Foreskin melanocyte (primary cell): ENCODE measurements at places on chromosomes 12 and 14.

DNA sequence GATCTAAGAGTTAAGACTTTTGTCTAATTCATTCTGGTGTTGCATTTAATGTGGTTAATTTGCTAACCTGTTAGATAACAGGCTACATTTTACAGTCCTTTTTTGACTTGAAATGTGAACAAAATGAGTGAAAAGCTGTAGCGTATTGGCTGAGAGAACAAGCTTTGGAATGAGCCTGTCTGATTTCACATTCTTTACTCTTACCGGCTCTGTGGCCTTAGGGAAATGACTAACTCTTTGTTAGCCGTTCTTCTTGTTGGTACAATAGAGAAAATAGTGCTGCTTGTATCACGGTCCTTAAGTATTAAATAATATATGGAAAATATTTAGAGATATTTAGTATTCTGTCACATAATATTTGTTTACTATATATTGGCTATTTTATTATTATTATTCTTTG, 1.9 kb downstream of the MNAT1 start:
- peak; percentile 45 for DNase-seq

- no peak for DNase-seq
These were observed 86.6 kb downstream of the KITLG start for GRCh38 chr12:88493636-88494035.

GRCh38 chr14:102394717-102395375, 32.1 kb downstream of the TECPR2 start:
- DNase-seq = no peak

GRCh38 chr12:28941248-28941647, 207.8 kb upstream of the FAR2 start:
- no peak for DNase-seq

- DNase-seq = no peak
These were observed 44.4 kb downstream of the PRMT8 start for GRCh38 chr12:3535431-3535841.

DNA sequence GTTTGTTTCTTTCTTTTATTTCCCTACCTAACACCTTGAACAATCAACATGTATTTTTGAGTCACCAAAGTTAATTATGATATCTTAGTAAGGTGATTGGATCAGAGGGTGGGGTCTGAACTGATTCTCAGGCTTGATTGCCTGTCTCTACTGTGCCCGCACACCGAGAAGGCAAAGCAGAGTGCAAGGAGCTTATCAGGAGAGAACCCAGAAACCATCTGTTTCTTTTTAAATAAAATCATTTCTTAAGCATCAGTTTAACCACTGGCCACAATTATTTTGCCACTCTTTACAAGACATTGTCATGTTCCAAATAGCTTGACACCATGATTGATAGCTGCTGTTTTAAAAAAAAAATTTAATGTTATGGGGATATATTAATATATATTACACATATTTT, 3.1 kb downstream of the GARIN2 start:
- DNase-seq = no peak

DNA sequence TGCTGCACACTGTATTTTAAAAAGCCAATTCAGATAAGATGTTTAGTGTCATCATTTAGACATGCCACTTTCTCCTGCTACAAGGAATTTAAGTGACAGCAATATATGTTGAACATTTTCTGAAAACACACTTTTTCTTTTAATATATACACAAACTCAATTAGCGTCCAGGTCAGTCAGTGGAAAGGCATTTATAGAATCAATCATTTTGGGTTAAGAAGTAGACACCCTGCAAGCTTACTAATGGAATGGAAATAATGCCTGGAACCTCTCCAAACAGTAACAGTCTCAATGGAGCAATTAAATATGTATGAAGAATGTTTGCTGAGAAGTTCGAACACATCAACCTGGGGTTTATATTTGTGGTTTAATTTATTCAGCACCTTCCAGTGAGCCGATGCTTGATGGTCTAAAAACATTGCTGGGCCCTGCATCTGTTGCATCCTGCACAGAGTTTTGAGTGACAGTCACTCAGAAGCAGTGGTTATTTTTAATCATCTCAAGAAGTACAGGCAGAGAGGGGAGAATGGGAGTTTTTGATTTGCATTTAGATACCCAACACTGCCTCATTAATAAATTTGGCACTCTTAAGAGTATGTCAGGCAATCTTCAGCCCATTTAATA, 410.7 kb downstream of the TMEM117 start:
- DNase-seq = no peak

GRCh38 chr12:88604646-88605045, 24.4 kb upstream of the KITLG start:
- DNase-seq = no peak

- no peak for DNase-seq
These were observed 235.3 kb downstream of the PLCZ1 start for GRCh38 chr12:18502422-18502968.

- no peak for DNase-seq
These were observed 79.9 kb downstream of the NINJ2 start for GRCh38 chr12:583251-583869.

GRCh38 chr12:76713130-76713529, 50.8 kb upstream of the ZDHHC17 start:
- DNase-seq = peak; percentile 42

GRCh38 chr12:106434526-106434925, 77.0 kb downstream of the POLR3B start:
- no peak for DNase-seq

GRCh38 chr14:53993920-53994607, 37.4 kb upstream of the BMP4 start:
- DNase-seq = no peak

- peak; percentile 52 for DNase-seq
These were observed 1.2 kb downstream of the SRSF9 start for GRCh38 chr12:120468325-120468820.

GRCh38 chr12:22412581-22412980, 78.1 kb upstream of the ST8SIA1 start:
- DNase-seq = peak; percentile 88

- no peak for DNase-seq
These were observed 47.4 kb upstream of the C14orf180 start for GRCh38 chr14:104532191-104532555.

GRCh38 chr14:77109656-77110055, 11.6 kb downstream of the CIPC start:
- DNase-seq = no peak

- DNase-seq = peak; percentile 37
These were observed 449 bp upstream of the LTBP2 start for GRCh38 chr14:74612350-74613021.

DNA sequence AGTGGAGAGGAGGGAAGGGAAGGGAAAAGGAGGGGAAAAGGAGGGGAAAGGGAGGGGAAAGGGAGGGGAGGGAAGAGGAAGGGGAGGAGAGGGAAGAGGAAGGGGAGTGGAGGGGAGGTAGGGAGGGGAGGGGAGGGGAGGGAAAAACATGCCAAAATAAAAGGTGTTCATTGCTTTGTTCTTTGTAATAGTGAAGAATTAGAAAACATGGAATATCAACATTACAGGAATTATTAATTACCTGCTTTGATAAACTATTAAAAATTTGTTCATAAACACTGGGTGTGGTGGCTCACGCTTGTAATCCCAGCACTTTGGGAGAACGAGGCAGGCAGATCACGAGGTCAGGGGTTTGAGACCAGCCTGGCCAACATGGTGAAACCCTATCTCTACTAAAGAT, 579.2 kb downstream of the MED13L start:
- DNase-seq = no peak

DNA sequence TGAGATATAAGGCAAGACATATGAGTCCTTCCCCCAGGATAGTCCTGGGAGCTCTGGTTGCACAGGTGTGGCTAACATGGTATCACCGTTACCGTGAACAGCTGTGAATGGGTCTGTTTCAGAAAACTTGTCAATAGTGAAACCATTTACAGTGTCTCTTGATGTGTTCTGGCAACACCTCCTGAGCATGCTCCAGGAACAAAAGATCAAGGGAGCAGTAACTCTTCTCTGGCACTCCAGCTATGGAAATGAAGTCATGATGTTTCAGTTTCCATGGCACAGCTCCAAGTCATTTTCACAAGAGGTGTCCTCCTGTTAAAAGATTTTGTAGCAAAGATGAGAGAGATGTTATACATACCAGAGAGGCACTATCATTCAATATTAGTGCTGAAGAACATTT, 253.7 kb downstream of the SNAPC1 start:
- no peak for DNase-seq

DNA sequence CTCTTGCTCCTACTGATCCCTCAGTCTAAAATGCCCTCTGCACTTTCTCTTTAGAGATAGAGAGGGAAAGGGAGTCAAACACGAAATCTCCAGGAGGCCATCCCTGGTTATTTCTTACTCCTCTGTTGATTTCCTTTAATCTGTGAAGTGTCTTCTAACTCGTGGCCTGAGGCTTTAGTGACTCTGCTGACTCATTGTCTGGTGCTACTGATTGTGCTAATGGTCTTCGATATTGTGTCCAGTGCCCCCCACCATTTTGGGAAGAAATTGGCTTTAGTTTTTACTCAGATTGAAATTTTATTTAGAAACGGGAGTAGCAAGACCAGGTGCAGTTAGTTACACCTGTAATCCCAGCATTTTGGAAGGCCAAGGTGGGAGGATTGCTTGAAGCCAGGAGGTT, 839 bp downstream of the CLEC9A start:
- DNase-seq = peak; percentile 47

- DNase-seq = no peak
These were observed 31.5 kb upstream of the GTF2A1 start for GRCh38 chr14:81252278-81252677.

DNA sequence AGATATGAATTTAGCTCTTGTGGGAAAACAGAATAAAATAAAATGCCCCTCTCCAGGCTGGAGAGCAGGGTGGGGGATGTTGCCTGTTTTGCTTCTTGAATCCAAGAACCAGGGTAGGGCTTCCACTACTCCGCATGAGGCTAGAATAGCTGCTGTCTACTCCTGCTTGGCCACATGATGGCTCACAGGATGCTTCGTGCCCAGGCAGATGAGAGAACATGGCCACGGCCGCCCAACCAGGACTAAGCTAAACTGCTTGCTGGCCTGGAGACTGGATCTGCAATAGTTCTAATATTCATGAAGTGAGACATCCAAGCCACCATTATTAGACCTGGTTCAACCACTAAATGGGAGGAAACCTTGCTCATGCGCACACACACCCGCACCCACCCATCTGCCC, 122.2 kb upstream of the METAP2 start:
- no peak for DNase-seq

- DNase-seq = peak; percentile 38
These were observed 254.3 kb downstream of the MSRB3 start for GRCh38 chr12:65532764-65533163.

GRCh38 chr12:26878661-26879119, 45.7 kb upstream of the ITPR2 start:
- no peak for DNase-seq

GRCh38 chr14:59425322-59425935, 39.8 kb downstream of the GPR135 start:
- DNase-seq = no peak

- DNase-seq = peak; percentile 85
These were observed 164.8 kb downstream of the SLC41A2 start for GRCh38 chr12:104793285-104793684.

GRCh38 chr12:14395074-14395778, 29.7 kb downstream of the ATF7IP start:
- no peak for DNase-seq

- DNase-seq = peak; percentile 83
These were observed 216.2 kb downstream of the ZFP36L1 start for GRCh38 chr14:68576496-68577244.

DNA sequence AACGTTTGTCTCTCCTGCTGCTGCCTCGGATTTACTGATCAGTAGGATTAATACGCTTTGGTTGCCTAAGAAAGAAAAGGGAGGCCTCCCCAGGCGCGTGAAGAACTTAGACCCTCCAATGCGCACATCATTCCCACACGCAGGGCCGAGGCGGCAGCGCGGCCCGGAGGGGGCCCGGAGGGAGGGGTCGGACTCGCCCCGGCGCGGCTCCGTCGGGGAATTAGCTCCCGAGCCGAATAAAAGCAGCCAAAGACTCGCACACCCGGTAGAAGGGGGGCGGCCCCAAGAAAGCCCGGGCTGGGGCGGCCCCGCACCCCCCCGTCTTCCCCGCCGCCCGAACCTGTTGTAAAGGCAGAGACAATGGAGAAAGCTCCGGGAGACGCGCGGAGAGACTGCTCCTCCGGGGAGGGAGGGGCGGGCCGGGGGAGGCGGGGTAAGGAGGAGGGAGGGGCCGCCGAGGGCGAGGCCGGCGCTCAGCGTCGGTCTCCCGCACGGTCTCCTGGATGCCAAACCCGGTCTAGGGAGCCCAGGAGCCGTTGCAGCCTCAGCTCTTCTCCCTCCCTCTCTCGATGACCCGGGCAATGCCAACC, at the start of gene NELL2:
Gene NELL2 (minus strand): TSS at position 362 of the 590 bp plus-strand sequence. CDS start 446 bp downstream, outside the sequence.
- no peak for DNase-seq

DNA sequence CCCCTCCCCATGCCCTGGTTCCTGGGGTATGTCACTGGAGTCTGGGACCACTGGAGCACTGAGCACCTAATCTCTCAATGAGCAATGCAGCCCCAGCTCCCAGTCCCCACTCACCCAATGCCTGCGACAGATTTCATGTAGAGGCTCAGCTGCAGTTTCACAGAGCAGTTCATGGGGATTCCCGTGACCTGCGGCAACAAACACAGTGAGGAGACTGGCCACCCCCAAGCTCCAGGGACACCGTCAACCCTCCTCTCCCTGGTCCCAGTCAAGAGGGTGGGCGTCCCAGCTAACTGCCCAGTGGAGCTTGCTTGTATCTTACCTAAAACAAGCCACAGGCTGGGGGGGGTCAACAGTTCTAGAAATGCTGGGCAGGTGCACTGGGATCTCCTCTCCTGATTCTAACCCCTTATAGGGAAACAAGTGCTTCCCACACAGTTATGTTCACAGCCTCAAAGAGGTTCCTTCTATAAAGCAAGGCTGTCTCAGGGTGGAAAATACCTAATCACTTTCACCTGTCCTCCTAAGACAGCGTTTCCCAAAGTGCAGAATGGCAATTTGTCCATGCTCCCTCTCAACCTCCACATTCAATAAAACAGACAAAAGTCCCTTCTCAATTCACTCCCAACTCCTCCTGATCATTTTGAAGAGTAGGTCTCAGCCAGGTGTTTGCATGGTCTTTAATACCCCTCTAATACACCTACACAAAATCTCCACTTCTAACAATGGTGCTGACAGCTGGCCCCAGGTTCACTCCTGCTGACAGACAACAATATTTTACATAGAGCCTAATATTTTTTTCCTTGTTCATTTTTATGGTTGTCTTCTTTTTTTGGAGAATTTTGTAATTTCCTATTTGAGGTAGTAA, 68.3 kb downstream of the SCARB1 start:
- DNase-seq = no peak

- no peak for DNase-seq
These were observed 1106.7 kb downstream of the SLC6A15 start for GRCh38 chr12:83805873-83806272.

DNA sequence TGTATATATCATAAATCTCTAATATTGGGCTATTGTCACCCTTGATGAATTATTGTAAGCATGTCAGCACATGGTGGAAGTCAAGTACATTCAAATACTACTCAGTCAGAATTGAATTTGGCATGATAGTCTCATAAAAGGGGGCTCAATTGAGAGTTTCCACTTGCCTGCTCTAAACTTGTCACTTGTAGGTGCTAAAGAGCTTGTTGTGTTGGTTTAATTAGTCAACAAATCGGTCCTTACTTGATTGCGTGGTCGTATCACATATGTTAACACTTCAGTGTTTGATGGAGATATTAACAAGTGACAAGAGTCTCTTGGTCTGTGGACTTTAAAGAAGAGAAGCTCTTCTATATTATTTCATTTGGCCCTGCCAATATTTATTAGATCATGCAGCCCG, 81.1 kb downstream of the NKX2-1 start:
- DNase-seq = no peak
